ENCODE measurements at places on chromosomes 13 and 19. TPM values are rescaled to one million over a fixed set of nuclear protein-coding genes. Genes with fewer than 3 reads are reported as not detected.

ALOX5AP gene
- not detected for total RNA-seq

SYNE4 gene
- total RNA-seq = 10.9 TPM

JUND gene
- 51.7 TPM for total RNA-seq

ZNF439 gene
- 5.2 TPM for total RNA-seq

IL17D gene
- 2.6 TPM for total RNA-seq

ZNF491 gene
- 6.0 TPM for total RNA-seq

NLRP5 gene
- total RNA-seq = not detected

NXNL1 gene
- total RNA-seq = not detected

Data from neural progenitor cell (in vitro differentiated cells).